ENCODE measurements at places on chromosomes 12 and 14.

GRCh38 chr14:72463291-72463866 lies 430.5 kb downstream of the DPF3 start:
- DNase-seq = no peak

DNA sequence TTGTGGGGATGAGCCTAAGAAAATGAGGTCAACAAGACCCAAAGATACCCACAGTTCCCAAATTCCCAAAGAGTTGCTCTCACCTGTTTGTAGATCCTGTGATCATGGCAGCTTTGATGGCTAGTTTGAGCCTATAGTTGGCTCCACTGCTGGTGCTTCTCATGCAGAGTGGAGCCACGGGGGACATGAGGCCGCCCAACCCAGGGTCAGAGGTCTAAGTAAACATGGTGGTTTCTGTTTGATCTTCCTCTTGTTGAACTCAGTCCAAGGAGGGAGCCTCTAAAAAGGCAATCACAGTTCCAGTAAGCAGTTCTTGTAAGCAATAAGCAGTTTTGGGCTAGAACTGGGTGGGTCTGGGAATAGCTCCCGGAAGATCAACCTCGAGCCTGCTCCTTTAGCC lies 125.6 kb upstream of the DHRS4 start:
- no peak for DNase-seq

DNA sequence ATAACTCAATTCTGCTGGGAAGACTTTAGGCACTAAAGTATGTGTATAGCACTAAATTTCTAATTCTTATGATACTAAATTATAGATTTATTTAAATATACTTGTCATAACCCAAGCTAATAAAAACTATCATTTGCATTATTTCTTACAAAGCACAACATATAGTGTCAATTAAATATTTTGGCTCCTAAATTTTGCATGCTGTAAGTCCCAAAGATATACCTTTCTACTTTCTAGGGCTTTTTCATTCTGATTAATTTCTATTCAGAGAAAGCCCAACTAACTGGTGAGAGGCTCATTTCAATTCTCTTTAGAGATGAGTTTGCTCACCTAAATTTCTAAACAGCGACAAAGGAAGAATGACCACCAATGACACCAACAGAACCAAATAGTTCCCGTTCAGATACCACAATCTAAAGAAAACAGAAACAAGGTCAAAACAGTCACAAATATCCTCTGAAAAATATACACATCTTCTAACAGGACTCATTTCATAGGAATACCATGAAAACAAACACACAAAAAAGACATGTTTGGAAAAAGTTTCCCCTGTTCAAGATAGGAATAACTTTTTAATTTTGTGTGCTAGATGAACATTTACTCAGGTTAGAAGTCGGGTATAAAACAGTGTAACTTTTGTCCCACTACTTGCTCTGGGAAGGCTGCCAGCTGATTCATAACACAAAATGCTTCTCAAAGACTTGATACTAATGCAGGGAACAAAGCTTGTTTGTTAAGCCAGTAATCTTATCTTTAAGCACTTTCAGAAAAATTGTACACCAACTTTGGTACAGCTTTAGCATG lies 7.6 kb downstream of the SLC38A2 start:
- DNase-seq = no peak

- no peak for DNase-seq
These were observed 7.0 kb downstream of the DGKA start for GRCh38 chr12:55937981-55938380.

GRCh38 chr14:86020841-86021240 lies 490.9 kb downstream of the FLRT2 start:
- DNase-seq = no peak

GRCh38 chr14:47778631-47779030 lies 103.2 kb upstream of the MDGA2 start:
- DNase-seq = no peak

DNA sequence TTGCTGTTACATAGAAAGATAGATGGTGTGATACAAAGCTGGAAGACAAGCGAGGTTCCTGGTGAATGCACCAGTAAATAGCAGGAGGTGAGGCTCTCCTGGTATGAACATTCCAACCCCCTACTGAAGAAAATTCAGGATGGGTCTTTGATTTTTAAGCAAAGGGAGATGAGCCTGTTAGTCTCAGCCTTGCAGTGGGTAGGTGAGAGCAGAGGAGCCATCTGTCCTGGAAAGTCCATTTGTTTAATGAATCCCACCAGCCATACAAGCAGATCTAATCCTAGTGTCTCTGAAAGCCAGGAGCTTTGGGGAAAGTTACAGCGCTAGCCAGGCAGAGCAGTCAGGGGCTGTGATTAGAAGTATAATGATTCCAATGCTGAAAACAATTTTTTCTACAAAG lies 234.8 kb upstream of the FOXN3 start:
- no peak for DNase-seq

- no peak for DNase-seq
These were observed 23.0 kb upstream of the TC2N start for GRCh38 chr14:91890291-91890749.

DNA sequence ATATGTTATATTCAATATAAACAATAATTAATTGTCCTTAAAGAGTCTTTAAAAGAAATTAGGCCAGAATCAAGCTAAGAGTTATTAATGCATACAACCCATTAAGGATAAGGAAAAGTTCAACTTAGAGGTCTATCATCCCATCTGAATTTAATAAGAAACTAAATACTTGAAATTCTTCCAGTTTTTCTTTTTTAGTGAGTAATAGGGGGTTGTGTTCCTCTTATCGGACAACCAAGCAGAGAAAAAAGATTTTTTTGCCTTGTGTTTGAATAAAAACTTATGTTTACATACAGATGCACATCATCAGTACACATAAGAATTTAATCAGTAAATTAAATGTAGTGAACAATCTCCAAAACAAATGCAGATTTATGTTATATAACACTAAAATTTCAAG lies 32.5 kb downstream of the PAWR start:
- DNase-seq = no peak

- DNase-seq = no peak
These were observed 94.7 kb downstream of the SLC41A2 start for GRCh38 chr12:104863296-104863948.

- DNase-seq = no peak
These were observed 267.3 kb upstream of the SRRM4 start for GRCh38 chr12:118714051-118714460.

- no peak for DNase-seq
These were observed 134.2 kb downstream of the SMOC1 start for GRCh38 chr14:70013271-70013873.

DNA sequence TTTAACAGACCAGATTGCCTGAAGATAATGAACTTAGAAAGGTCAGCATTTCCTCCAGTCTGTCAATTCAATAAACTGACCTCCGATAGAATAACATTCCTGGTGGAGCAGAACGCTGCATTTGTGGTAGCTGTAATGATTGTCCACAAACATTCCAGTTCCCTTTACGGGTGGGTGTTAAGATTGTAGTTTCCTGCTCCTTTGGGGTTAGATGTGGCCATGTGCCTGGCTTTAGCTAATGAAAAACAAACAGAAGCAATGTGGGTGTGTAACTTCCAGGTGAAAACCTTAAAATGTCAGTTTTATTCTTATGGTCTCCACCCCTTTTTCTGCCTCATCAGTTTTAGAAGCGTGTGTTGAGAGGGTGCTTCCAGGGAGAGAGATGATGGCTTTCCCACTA lies 217.3 kb upstream of the CRY1 start:
- no peak for DNase-seq

DNA sequence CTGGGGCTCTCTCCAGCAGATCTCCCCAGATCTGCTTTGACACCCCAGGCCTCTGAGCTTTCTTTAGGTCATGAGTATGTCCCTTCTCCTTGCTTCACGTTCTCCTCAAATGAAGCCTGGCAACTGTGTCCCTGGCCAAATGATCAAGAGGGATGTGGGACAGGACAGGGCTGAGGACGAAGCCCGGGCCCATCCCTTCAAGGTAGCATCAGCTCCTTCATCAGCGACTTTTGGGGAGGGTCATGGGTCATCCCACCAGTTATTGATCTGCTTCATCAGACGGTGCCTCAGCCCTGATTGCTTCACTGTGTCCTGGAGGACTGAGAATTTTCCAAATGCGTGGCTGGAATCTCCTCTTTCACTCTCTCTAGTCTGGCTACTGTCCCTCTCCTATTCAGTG lies 32.3 kb downstream of the ACADS start:
- DNase-seq = no peak

DNA sequence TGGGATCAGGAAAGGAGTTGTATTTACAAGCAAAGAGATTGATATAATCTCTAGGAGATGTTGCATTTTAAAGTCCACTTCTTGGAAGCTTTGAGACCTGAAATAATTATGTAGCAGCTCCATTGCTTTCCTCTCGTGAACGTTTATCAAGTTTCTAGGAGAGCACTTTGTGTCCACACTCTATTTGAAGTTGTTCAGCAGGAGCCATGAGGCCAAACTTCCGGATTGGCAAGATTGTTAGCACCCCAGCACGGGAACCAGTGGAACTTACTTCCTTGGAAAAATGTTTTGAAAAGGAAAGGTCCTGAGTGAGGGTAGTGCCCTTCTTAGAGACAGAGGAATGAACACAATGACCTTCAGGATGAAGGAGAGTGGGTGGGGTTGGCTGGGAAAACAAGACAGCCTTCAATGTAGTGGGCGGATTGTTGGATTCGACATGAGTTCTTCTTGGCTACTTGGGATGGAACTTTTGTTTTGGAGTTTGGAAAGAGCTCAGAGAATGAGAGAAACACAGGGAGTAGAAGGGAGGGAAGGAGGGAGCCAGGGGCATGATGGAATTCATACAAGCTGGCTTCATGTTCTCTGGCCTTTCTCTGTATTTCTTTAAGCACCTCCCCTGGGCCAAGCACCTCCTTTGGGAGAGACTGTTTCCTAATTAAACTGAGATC lies 23.8 kb upstream of the CISTR start:
- no peak for DNase-seq

DNA sequence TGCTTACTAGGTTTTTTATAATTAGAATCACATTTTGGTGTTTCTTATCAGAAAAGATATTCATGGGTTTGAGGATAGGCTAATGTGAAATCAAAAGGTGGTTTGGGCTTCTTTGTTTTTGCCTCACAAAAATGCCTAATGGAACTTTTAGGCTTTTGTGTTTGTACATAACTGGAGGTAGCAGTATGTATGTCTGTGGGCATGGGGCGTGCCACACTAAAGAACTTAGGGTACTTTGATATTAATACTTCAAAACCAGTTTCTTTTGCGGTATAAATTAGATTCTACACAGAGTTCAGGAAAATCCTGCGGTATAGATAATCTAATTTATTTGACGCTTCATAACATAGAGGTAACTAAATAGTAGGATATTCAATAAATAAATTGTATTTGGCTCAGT lies 1.9 kb downstream of the ETV6 start:
- no peak for DNase-seq

GRCh38 chr12:74957231-74957630 lies 252.4 kb downstream of the KCNC2 start:
- no peak for DNase-seq

- DNase-seq = no peak
These were observed 153.7 kb downstream of the CEP128 start for GRCh38 chr14:80787876-80788275.

- no peak for DNase-seq
These were observed 32.3 kb upstream of the MMP17 start for GRCh38 chr12:131795690-131796410.

DNA sequence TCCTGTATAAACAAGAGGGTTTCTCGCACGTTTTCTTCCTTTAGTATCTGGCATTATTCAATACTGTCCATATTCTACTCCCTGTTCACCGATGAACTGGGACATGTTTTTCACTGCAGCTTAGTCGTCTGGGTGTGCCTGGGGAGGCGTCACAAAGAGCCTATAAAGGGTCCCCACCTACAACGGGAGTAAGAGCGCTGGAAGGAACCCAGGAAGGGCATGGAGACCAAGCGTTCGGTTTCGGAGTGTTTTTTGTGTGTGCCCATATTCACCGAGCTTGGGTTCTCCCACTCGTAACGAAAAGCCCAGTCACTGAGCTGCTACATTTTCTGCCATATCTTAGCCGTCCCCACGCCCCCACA lies 592 bp upstream of the USP15 start:
- no peak for DNase-seq

DNA sequence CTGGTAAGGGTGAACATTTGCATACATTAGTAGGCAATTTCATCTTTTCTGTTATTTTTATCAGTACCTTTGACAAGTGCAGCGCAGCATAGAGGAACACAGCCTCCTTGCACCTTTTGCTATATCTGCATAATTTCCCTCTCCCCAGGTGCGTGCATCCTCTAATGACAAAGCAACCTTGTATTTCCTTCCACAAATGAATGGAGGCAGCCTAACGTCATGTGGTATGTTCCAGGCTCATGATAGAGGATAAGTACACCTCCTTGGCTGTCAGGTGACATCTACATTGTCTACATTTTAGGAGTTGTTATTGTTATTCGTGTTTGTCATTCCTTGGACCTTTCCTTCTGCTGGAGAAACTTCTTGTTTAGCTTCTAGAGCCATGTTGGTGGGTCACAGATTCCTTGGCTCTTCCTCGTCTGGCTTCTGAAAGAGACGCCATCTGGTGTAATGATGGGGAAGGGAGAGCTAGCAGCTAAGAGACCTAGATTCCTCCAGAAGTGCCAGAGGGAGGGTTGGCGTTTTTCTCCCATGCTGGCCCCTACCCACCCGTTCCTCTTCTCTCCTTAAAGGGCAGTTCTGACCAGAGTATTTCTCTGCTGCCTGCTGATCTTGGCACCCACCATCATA lies 37.0 kb downstream of the EVL start:
- DNase-seq = no peak

DNA sequence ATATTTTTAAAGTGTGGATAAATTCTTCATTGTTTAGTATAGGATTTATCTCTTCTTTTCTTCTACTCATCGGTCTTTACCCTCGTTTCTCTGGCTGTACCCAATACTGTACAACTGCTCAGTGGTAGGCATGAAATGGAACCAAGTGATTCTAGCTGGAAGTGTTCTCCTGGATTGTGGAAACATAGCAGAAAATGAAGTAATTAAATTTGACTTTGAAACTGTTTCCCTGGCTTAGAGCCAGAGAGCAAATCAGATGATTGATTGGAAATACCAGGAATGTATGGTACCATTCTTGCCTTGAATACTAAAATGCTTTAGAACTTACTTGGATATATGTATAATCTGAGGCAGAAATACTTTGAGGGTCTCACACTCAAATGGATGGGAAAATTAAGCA lies 292.3 kb downstream of the ERC1 start:
- DNase-seq = no peak

DNA sequence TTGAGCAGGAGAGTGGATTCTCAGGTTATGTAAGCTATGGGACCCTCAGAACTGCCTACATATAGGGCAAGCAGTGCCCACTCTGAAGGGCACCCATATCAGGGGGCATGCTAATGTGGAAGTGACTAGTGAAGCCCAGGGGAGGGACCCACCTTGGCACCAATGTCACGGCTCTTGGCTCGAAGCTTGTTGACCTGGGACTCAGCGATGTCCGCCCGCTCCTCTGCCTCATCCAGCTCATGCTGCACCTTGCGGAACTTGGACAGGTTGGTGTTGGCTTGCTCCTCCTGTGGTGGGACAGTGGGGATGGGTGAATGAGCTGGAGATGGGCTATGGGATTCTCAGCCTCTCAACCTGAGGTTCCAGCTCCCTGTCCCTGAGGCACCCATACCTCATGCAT lies 5.4 kb downstream of the CMTM5 start:
- no peak for DNase-seq

Measured in Panc1 (cell line).